ENCODE measurements at places on chromosomes 3 and 15.
A peak's percentile ranks its signal among the peaks of the same experiment; 100 is the strongest.

- DNase-seq: no peak
Measured at GRCh38 chr3:10506696-10507095, 1.3 kb upstream of the ATP2B2 start.

DNA sequence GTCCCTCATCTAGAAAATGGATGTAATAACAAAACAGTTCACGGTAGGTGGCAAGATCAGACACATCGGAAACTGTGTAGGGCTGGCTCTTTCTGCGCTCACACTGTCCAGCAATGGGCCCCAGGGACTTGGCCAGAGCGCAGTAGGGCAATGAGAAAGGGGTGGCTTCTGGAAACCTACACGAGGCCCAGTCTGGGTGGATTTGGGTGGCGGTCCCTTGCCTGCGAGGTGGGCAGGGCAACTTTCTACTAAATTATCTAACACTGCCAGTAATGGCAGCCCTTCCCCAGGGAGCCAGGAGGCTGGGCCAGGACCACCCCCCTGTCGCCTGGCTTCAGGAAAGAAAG is 2.1 kb upstream of the TNK2 start:
- DNase-seq: no peak

GRCh38 chr15:54772663-54773062 is 424.1 kb downstream of the RSL24D1 start:
- DNase-seq: no peak

- no peak for DNase-seq
Measured at GRCh38 chr3:195191580-195191979, 79.4 kb downstream of the XXYLT1 start.

DNA sequence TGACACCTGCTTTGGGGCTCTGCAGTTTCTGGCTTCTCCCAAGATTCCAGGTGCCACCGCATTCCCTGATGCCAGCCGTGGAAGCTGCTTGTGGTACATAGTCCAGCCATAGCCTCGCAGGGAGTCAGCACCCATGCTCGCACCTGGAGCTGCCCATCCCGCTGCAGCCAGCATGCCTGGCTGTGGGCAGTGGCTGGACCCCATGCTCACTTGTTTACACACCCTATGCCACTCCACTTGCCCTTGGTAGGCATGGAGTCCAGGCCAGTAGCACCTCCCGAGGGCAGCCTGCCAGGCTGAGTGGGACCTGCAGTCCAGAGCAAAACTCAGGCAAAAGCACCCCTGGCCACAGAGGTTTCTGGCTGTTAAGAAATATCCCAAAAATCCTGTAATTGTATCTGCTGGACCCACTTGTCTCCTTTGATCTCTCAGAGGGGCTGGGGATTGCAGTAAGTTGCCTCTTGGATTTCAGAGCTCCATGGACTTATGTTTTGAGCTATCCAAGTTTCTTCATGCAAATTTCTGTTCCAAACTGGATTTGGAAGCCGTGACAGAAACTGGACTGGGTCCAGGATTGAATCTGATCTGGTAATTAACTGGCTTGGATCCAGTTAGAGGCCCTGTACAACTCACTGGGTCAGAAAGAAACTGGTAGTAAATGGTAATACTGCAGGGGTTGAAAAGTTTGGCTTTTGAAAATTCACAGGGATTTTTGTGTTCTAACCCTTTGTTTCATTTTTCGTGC is 149.3 kb downstream of the FMN1 start:
- DNase-seq: peak; percentile 24

- no peak for DNase-seq
Measured at GRCh38 chr3:17585394-17586325, 156.8 kb downstream of the TBC1D5 start.

- no peak for DNase-seq
Measured at GRCh38 chr3:3628676-3629328, 170.4 kb upstream of the LRRN1 start.

GRCh38 chr3:42213417-42213816 is 52.6 kb downstream of the CCK start:
- no peak for DNase-seq

GRCh38 chr15:100021653-100022052 is 288.4 kb upstream of the LYSMD4 start:
- no peak for DNase-seq

GRCh38 chr15:93478947-93479346 is 389.9 kb upstream of the RGMA start:
- DNase-seq: no peak

- DNase-seq: peak; percentile 24
Measured at GRCh38 chr15:76954744-76955143, 23.2 kb downstream of the RCN2 start.

DNA sequence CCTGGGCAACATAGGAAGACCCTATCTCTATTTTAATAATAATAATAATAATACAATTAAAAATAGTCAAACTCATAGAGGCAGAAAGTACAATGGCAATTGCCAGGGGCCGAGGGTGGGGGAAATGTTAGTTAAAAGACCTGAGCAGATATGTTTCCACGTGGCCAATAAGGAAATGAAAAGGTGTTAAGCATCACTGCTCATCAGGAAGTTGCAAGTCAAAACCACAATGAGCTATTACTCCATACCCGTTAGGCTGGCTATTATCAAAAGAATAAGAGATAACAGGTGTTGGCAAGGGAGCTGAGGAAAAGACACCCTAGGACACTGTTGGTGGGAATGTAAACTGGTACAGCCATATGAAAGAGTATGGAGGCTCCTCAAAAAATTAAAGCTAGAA is 60.4 kb upstream of the PRSS50 start:
- DNase-seq: no peak

- peak; percentile 41 for DNase-seq
Measured at GRCh38 chr15:101489599-101490407, at the start of gene PCSK6. Gene PCSK6, minus strand, starts transcription at chr15:101489707. Its CDS starts 37 bp downstream, at chr15:101489670.

- DNase-seq: no peak
Measured at GRCh38 chr3:149815321-149815720, 2.3 kb downstream of the RNF13 start.

- no peak for DNase-seq
Measured at GRCh38 chr3:127805026-127805753, 17.1 kb downstream of the MGLL start.

- DNase-seq: peak; percentile 49
Measured at GRCh38 chr3:71142441-71143161, 440.9 kb downstream of the FOXP1 start.

DNA sequence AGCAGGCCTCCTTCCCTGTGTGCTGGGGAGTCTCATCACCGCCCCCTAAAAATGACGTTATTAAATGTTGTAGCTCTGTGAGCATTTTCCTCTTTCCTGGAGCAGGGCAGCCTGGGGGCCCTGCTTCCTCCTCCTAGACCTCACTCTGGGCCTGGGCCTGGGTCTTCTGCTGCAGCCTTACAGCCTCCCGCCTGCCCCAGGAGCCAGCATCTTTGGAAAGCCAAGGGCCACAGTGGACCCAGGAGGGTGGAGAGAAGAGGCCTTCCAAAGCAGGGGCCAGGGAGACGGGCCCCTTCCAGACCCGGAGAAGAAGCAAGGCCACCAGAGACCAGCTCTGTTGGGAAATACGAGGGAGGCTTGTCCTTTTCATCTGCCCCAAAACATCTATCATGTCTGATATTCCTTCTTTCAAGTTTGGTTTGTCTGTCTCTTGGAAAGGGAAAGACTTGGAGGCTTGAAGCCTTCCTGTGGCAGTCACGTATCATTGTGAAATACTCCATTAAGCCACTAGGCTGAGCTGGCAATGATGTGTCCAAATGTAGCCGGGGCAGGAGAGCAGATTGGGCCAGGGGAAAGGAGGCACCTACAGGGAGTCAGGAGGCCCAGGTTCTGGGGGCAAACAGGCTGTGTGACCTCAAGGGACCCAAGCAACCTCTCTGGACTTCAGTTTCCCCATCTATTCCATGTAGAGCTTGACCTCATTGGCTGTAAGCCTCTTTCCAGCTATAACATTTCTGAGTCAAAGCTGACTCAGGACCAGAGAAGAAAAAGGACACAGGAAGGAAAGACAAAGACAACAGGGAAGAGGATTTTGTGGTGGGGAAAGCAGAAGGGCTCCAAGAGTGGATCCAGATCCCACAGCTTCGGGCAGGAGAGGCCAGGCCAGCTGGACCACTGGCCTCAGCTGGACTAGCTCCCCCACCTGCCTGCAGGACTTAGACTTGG is 31.1 kb downstream of the CYP11A1 start:
- no peak for DNase-seq

GRCh38 chr3:62367763-62368195 is 5.6 kb downstream of the FEZF2 start:
- DNase-seq: no peak

- peak; percentile 70 for DNase-seq
Measured at GRCh38 chr3:26712211-26713026, 89.8 kb downstream of the LRRC3B start.

GRCh38 chr15:61476741-61477140 is 247.6 kb upstream of the RORA start:
- no peak for DNase-seq

- DNase-seq: no peak
Measured at GRCh38 chr3:11638495-11639358, 5.0 kb downstream of the VGLL4 start.

- no peak for DNase-seq
Measured at GRCh38 chr15:71329497-71330260, 214.4 kb downstream of the THSD4 start.

DNA sequence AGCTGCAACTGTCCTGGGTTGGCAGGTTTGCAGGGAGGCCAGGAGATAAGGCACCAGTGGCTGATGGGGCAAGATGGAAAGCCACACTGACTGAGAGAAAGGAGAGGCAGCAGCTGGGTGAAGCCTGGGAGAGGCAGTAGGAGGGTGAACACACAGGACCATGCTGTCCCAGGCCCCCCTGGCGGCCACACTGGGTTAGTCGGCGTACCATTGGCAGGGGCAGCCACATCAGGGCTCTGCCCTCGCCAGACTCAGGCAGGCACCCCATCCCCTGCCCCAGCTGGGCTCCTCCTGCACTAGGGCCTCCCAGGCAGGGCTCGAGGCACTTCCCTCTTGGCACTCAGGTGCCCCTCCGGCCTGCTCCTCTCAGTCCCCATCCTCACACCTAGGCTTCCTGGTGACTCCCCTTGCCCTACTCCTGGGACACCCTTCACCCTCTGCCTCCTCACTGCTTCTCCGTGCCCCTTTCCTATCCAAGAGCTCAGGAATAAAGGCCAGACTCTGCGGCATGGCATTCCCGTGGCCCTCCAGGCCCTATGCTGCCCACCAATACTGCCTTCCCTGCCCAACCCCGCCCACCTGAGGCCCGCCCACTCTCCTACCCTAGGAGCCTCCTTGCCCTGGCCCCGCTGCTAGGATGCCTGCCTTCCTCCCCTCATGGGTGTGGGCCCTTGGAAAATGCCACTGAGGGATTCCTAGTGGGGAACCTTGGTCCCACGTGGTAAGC is 28.7 kb upstream of the DUSP7 start:
- no peak for DNase-seq

GRCh38 chr15:96728591-96728990 is 398.1 kb downstream of the NR2F2 start:
- DNase-seq: no peak

GRCh38 chr15:98443526-98443925 is 204.8 kb upstream of the IGF1R start:
- DNase-seq: no peak

DNA sequence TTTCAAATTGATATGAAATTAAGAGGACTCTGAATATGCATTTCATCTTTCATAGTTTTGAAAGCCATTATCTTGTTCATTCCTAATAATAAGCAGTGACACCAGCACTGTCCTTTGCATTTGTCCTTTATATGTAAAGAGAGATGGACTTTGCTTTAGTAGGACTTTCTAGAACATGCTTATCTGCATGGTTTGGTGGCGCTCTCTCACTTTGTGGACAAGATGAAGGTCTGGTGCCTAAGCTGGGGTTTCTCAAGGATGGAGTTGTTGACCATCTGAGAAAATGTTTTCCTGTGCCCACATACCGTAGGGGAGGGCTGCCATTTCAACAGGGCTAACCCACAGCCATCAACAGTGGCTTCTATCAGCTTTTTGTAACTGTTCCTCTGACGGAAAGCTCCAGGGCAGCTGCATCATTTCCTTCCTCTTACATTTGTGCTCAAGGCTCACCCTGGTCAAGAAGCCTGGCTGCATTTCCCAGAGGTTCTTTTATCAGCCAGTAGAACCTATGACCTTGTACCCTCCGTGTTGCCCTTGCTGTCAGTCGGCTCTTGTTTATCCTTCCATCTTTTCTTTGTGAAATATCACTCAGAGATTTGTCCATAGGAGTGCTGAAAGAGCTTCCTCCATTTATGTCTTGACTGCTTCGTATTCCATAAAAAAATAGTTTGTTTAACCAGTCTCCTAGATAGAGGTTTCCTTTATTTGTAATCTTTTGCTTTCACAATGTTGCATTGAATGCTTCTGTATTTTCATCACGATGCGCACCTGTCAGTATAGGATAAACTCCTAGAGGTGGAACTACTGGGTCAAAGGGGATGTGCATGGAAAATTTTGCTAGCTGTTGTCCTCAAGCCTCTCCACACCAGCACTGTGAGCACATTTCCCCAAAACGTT is 44.6 kb downstream of the ABHD2 start:
- no peak for DNase-seq

DNA sequence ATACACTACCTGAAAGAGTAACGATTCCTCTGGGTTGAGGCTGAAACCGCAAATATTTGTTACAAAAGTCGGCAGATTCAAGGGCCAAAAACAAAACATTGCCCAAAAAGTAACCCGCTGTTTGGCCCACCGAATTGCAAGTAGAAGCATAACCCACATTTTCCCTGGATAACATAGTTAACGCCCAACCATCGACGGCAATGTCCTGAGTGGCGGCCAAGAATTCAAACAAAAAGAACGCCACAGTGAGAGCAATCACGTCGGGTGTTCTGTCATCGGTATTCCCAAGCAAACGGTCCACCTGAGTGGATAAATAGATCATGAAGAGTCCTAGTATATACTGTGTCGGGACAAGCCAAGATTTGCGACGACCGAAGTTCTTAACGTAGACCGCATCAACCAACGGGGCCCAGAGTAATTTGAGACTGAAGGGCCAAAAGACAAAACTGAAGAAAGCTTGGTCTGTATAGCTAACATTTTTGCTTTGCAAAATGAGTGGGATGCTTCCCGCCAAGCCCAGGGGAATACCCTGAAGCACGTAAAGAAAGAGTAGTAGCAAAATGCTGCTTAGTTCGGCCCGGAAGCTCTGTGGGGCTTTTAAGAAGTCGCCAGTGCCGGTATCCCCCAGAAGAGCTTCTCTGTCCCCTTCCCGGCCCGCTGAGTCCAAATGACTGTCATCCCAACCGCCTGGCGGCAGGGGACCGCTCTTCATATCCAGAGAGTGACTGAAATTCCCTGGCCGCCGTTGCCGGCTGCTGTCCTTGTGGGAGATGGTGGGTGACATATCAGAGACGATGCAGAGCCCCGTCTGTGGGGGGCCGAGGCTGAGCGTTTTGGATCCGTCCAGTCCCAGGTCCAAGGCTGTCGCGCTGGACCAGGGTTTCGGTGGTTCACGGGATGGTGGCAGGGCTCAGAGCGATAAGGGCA is 750 bp downstream of the SLC33A1 start:
- DNase-seq: peak; percentile 37

Data from A673 (cell line).